ENCODE measurements at places on chromosomes 3 and 15.

DNA sequence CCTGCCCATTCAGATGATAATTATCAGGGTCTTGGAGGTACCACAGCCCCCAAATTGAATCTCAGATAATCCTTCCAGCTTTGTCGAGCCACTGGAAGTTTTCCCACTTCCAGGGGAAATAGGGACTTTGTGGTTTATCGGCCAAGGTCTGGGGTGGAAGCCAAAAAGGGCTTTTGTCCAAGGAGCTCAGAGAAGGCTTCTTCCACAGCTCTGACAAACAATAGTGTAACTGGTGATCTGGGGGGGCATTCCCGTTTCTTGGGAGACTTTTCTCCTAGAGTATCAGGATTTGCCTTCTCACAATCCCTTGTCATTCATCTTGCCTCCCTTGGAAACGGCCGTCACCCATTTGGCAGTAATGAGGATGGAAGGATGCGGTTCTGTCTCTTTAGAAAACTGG lies 18.4 kb downstream of the SRGAP3 start:
- DNase-seq = peak; percentile 73

GRCh38 chr15:85030301-85030929 lies 48.8 kb downstream of the PDE8A start:
- no peak for DNase-seq

GRCh38 chr15:38307251-38307650 lies 54.6 kb downstream of the SPRED1 start:
- DNase-seq = no peak

GRCh38 chr3:39443530-39443929 lies 23.9 kb upstream of the MOBP start:
- no peak for DNase-seq

- no peak for DNase-seq
Measured at GRCh38 chr15:48076454-48076853, 44.3 kb upstream of the SLC24A5 start.

- DNase-seq = no peak
Measured at GRCh38 chr3:155979746-155980145, 109.3 kb downstream of the GMPS start.

DNA sequence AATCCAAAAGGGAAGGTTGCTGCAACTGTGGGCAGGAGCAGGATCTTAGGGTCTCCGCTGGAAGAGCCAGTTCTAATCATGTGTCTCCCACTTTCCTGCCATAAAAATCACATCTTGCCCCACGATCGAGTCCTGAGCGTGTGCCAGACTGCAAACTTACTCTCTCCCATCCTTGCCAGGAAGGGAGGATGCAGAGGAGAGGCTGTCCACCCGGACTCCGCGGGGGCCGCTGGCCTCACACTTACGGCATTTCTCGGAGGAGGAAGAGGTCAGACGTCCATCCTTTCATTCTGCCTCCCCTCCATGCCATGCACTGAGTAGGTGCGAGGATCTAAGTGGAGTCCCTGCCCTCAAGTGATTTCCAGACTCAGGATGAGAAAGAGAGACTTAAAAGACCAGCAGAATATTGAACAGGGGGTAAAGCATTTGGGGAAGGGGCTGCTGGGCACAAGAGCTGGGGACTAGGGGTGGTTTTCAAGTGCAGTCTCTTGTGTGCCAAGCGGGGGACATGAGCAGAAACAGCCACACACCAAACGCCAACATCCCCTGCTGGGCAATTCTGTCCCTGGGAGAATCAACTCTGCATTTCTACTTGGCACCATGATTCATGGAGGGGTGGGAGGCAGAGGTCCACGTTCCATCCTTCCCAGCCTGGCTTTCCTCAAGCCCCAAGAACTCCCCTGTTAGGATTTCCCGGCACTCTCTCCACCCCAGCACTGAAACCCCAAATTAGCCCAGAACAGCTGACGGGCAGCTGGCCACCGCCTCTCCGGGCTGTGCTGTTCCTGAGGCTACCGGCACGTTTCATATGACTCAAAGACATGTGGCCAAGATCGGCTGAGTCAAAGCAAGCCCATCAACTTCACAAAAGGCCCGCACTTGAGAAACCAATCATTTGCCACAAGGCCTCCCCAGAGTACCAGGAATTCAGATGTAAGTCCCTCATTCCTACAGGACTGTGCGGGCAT lies 11.6 kb downstream of the OXTR start:
- peak; percentile 77 for DNase-seq

- no peak for DNase-seq
Measured at GRCh38 chr3:111292117-111292516, 220.5 kb downstream of the NECTIN3 start.

DNA sequence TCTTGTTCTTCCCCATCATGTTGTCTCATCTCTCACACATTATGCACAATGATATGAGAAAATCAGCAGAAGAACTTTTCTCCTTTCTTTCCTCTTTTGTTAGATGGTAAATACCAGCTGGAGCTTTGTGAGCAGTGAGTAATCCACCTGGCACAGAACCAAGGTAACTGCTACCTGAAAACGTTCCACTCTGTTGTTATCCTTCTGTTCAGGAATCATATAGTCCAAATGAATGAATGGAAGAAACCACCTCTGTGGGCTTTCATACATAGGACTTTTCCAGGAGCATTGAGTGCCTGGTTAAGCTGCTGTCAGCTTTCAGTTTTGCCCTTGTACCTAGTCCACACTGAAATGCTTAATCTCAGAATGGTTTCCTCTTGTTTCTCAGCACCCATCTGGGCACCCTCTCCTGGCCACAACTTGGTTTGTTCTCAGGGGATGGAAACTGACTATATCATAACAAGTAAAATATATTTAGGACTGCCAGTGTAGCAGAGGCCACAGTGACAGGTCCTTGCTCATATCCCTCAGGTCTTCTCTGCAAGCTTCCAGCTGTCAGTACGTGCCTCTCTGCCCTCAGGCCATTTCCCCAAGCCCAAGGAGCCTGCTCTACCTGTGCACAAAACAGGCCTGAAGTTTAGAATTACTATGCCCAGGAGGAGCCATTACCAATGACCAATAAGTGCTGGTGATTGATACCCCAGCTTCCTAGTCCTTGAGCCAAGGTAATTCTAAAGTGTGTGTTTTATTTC lies 23.5 kb upstream of the SLC4A7 start:
- no peak for DNase-seq

GRCh38 chr3:73848173-73848906 lies 223.6 kb upstream of the PDZRN3 start:
- DNase-seq = no peak

- no peak for DNase-seq
Measured at GRCh38 chr3:7959094-7959493, 542.5 kb upstream of the LMCD1 start.

DNA sequence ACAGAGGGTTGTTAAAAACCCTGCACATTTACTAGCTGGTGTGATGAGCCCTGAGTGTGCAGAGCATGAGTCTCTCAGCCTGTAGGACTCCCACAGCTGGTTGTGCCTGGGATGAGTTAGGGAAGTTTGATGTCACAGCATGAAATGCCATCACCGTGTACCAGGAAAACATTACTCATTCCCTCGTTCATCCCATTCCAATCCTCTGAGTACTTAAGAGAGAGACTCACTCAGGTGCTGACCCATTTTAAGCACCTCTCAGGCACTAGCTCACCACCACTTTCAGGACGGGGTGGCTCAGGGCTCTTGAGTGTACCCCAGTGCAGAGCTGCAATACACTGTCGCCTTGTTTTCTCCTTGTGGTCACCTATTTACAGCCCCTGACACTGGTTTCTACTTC lies 18.7 kb downstream of the MGLL start:
- DNase-seq = no peak

GRCh38 chr3:47152578-47152977 lies 11.3 kb downstream of the SETD2 start:
- no peak for DNase-seq

DNA sequence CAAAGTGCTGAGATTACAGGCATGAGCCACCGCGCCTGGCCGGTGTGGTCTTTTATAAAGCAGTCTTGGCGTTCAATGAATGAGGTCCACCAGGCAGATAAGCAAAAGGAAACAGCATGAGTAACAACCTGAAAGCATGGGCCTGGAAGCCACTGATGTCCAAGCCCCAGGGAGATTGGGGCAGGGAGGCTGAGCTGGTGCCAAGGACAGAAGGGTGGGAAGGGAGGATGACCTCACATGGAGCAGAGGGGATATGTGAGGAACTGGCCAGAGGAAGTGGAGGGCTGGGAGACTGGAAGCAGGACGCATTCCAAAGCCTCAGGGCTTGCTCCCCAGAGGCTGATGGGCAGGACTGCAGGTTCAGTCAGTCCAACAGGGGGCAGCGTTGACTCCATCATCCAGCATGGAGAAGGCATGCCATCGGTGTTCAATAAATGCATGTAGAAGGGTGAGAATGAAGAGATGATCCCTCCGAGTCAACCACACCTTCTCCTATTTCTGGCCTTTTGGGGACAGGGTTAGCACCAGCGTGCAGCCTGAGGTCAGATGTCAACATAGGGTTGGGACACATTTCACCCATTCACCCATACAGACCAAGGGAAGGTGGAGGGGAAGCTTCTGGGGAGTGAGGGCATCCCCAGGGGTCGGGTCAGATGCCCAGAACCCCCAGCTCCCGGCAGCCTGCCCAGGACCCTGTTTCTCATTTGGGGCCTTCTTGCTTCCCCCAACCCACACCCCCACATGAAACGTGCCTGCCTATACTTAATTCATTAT lies 14.8 kb downstream of the MYL3 start:
- DNase-seq = no peak

DNA sequence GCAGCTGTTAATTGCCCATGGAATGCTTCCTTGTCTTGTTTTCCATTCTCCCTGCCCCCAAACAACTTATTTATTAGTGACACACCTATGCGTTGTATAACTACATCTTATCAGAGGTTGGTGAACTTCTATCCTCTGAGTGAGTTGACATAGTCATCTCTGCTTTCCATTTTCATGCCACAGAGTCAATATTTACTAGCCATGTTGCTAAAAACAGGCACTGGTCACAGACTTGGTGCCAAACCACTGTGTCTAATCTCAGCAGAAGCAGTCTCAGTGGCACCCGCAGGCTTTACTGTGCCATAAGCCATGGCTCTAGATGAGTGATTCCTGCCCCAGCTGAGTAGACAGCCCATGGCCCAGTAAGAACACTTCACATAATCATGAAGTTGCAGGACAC lies 26.5 kb downstream of the DAPK2 start:
- DNase-seq = peak; percentile 56

- no peak for DNase-seq
Measured at GRCh38 chr15:36867436-36867835, 232.9 kb downstream of the MEIS2 start.

- no peak for DNase-seq
Measured at GRCh38 chr15:68552773-68553172, 26.0 kb upstream of the CORO2B start.

- no peak for DNase-seq
Measured at GRCh38 chr3:66475386-66476020, 25.3 kb downstream of the LRIG1 start.

DNA sequence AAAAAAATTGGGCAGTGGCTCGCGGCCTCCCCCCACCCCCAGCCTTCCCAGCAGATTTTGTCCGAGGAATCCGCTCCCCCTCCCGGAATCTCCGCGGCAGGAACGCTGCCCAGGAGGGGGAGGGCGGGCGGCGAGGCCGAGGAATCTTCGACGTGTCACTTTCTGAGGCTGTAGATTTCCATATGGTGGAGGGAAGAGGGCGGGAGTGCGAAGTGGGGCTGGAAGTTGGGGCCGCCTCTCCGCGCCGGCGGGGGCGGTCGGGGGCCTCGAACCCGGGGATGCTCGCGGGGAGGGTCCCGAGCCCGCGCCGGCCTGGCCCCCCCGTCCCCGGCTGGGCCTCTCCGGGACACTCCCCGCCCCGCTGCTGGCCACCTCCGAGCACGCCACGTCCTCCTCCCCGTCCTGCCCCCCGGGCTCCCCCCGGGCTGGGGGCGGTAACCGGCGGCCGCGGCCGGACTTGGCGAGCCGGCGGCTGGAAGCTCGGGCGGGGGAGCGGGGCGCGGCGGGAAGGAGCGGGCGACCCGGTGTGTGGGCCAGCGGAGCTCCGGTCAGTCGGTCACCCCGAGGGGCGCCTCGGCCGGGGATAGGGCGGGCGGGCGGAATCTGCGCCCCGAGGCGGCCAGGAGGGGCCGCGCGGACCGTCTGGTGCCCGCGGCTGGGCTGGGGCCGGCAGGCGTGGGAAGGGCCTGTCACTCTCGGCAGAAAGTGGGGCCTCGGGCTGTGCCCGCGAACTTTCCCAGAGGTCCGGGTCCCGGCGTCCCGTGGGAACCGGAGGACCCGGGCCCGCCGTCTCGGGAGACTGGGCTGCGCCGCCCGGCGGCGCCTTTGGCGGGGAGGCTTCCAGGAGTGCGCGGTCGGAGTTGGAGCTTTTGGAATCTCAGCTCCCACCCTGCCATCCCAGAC lies 951 bp downstream of the FNDC3B start:
- DNase-seq = peak; percentile 93

DNA sequence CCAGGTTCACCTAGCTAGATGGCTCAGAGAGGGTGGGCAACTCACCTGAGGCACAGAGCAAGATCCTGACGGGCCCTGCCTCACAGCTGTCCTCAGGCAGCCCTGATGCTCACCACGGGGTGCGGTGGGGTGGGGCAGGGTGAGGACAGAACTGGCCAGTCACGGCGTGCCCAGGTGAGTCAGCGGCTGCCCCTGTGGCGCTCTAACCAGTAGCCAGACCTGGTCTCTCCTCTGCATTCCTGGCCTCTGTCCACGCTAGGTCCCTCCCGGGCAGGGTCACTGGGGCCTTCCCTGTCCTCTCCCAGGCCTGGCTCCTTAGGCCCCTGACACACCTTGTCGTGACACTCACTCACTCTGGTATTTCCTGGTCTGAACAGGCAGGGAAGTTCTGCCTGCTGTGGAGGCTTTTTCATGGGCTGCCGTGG lies 901 bp downstream of the ALS2CL start:
- peak; percentile 37 for DNase-seq

DNA sequence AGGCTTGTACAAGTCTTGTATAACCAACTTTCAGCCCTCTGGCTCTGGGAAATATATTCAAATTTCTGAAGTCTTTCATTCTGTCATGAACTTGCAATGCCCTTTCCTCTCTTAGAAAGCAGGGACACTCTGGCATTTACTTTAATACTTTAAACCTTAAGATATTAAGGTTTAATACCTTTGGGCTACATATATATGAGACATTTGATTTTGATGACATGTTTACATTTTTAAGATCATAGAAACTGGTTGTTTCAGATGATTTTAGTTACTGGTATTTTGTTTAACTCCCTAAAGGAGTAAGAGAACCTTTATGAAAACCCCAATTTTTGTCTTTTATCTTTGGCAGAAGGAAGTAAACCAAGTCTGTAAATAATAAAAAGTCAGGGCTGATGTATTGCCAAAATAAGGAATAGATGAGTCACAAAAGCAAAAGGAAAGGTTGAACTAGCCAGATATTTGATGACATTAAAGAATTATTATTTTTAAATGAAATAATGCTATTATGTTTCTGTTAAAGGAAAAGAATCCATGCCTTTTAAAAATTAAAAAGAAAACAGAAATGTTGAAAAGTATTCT lies 579.0 kb upstream of the CBLB start:
- DNase-seq = no peak

All from femur (tissue), 1 donor.